ENCODE measurements at places on chromosomes 5 and 9.

DNA sequence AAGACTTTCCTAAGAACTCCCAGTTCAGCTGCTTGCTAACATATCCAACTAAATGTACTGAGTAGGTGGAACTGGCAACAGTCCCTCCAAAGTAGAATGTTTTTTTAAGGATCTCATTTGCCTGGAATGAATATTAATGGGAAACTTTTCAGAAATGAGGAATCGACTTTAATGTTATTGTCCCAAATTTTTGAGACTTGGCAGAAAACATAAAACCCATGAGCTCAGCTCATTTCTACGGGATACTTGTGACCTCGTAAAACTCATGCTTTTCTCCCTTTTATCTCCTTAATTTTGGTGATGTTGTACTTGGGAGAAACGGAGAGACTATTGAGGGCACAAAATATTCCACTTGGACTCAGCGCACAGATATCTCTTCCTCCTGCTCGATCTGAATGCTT is 296.8 kb downstream of the EBF1 start:
- DNase-seq: no peak

DNA sequence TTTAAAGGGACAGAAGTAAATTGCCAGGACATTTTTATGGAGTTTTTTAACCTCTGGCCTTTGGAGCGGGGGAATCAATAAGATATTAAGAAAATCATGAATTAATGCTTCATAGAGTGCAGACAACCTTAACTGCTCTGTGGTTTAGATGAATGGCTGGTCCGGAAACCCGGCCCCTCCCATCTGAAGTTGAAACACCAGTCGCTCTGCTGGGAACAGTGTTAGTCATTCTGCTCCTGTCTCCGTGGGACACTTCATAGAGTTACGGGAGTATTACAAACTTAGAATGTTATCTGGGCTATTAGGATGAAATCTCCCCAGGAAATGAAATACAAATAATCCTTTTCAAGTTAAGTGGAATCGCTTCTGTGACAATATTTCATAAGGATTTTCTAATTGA is 110.1 kb upstream of the IRX2 start:
- no peak for DNase-seq

GRCh38 chr5:61805101-61805500 is 473.0 kb downstream of the ZSWIM6 start:
- DNase-seq: no peak

DNA sequence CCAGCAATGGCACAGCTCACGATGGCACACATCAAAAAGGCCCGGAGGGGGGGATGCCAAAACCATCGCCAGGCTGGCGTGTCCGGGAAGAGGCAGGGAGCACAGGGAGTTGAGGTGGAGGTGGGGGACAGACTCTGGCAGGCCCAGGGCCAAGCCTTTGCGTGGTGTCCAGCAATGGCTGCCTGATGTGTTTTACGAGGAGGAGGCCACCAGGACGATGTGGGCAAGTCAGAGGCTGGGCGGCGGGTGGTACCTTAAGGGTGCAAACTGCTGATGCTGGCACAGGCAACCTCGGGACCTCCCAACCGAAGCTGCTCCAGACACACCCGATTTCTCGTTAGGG is 4.7 kb downstream of the VAV2 start:
- DNase-seq: no peak

DNA sequence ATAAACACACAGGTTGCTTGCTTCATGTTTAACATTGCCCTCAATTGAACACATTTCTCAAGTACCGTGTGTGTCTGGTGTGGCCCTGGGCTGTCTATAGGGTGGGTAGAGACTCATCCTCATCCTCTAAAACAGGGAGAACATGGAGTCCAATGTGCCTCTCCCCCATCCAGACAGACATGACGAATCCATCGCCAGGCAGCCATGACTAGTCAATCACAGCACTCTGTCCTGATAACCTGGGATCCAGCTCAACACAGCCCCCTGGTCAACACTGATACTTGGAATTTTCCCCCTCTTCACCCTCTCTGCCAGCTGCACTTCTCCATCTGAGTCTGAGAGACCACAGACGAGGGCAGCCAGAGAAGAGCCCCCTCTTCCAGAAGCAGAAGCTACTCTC is 10.7 kb upstream of the NTNG2 start:
- DNase-seq: no peak

DNA sequence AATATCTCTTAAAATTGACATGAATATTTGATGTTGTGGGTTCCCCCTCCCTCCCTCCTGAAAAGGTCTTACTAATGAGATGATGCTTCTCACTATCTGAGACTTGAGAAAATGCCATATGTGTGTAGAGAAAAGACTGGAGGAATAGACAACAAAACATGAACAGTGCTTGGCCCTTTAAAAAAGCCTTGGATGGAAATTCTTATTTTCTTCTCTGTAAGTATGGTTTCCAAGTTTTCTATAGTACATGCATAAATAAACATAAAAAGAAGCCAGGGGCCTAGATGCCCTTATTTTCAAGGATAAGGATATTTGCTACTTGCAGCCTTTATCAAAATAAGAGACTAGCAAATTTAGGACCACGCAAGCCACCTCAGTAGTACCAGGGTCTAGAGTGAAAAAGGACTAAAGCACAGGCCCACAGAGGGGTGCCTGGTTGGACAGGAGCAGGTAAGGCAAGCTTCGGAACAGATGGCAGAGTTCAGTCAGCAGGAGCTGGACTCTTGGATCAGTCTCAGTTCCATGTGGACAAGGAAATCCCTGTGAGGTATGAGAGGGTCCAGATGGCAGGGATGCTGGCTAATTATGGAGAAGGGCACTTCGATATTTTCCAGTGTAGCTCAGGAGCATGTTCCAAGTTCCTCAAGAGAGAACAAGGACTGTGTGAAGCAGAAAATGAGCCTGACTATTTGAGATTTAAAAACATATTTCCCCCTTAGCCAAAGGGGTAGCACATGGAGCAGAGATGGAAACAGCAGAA is 4.6 kb upstream of the ANP32B start:
- no peak for DNase-seq

GRCh38 chr5:25964009-25964372 is 1074.4 kb downstream of the CDH9 start:
- no peak for DNase-seq

- no peak for DNase-seq
Measured at GRCh38 chr9:34907044-34907443, 51.0 kb upstream of the PHF24 start.

DNA sequence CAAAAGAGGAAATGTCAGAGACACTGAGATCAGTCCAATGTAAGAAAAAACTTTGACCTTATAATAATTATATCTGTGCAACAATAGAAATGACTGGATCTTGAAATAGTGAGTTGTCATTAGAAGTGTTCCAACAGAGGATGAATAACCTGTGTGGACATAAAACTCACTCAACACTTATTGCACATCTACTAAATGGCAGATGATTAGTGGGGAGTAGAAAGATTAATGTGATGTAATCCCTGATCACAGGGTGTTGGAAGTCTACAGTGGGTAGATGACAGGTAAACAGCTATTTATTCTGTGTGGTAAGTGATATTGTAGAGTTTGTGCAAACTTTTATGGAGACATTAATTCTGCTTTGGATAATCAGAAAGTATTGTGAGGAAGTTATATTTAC is 177.3 kb upstream of the HMHB1 start:
- DNase-seq: no peak

- DNase-seq: no peak
Measured at GRCh38 chr5:112467485-112467884, 48.4 kb upstream of the EPB41L4A start.

GRCh38 chr9:126794441-126794840 is 10.4 kb upstream of the ZBTB43 start:
- no peak for DNase-seq

- DNase-seq: no peak
Measured at GRCh38 chr9:110623462-110624025, 44.0 kb upstream of the SVEP1 start.

GRCh38 chr9:126724226-126724625 is 80.6 kb upstream of the ZBTB43 start:
- DNase-seq: no peak

DNA sequence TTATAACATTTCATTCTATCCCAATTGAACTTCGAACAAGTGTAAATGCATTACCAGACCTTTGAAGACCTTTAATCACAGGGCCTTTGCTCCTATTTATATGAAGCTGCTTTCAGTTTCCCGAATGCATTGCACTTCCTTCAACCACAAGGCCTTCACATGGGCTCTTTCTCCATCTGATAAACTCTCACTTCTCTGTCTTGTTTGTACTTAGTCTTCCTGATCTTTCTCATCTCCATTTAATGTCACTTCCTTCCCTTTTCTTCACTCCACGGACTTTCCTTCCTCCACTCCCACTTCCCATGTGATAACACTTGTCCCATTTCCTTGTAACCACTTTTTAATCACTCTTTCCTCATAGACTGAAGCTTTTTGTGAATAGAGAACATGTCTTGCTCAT is 74.3 kb upstream of the TNC start:
- no peak for DNase-seq

- no peak for DNase-seq
Measured at GRCh38 chr9:11663913-11664312, 1029.3 kb upstream of the TYRP1 start.

DNA sequence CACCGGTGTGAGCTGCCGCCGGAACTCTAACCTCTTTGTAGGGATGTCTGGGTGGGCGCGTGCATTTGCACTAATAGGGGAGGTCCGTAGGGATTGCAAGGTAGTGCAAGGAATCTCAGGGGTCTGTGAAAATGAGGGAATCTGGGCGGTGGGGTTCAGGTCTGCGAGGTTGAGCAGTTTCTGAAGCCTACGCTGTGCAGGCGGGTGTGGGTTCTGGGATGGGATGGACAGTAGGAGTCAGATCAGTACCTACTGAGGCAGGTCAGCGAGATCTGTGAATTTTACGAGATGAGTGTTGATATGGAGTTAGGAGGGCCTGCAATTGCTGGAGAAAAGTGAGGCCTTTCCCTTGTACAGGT is 856 bp upstream of the ATOSB start:
- no peak for DNase-seq

DNA sequence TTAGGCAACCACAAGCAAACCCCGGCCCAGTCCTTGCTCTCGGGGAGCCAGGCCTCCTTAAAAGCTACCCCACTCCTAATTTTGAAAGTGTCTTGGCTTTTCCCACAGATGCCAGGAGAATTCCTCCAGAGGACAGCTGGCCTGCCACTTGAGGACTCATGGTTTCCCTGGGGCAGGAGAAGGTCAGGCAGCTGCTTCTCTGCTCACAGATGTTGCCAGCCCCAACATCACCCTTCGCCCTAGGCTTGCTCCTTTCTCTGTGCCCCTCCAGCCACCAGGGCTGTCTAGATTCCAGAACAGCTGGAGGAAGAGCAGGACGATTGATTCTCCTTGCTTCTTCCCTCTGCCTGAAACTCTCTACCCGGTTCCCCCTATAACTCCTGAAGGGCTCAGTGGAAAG is 8.5 kb downstream of the GGTA1 start:
- DNase-seq: no peak

DNA sequence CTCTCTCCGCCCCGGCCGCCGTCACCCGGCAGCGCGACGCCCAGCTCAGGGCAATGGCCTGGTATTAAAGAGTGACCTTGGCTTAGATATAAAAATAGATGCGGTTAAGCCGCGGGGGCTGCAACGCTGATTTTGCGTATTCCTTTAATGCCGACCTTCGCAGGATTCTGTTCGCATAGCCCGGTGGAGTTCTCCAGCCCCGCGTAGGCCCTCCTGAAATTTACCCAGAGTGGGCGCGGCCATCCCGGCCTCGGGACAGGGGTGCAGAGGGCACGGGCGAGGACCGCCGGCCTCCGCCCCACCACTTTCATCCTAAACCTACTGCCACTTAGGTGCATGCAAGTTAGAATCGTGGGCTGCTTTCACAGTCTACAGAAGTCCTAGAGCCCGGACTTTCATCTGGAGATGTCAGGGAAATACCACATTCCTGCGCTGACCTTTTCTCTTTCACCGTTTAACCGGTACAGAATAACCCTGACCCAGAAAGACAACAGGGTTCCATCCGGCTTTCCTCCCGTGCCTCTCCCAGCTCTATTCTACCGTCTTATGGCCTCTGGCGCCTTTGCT is 492 bp upstream of the FAM169A start:
- DNase-seq: no peak

DNA sequence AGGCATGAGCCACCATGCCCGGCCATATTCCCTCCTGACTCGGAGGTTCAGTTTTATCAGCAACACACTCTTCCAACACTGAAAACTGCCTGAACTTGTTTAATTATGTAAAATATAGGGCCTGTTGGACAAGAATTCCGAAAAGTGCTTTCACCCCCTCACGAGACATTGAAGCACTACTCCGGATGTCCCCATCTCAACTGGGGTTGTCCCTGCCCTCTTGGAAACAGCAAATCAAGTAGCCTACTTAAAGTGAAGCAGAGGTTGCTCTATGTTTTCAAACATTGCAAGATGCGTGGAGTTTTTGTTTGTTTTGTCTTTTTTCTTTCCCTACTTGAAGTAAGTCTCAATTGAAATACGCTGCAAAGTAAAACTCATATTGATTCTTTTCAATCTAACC is 7.6 kb downstream of the PTGER4 start:
- DNase-seq: no peak

GRCh38 chr5:134887593-134888159 is 13.5 kb downstream of the TXNDC15 start:
- DNase-seq: no peak

GRCh38 chr9:101014566-101014965 is 14.0 kb upstream of the PLPPR1 start:
- DNase-seq: no peak
